ENCODE measurements at places on chromosomes 13 and 19.
A peak's percentile ranks its signal among the peaks of the same experiment; 100 is the strongest.

- no peak for DNase-seq
Observed at GRCh38 chr13:96093296-96094006, 3.5 kb downstream of the HS6ST3 start.

- no peak for DNase-seq
Observed at GRCh38 chr19:36488846-36489117, 579 bp downstream of the ZNF566 start.

- no peak for DNase-seq
Observed at GRCh38 chr13:51998723-51999509, 12.3 kb downstream of the ATP7B start.

- DNase-seq, result peak; percentile 77
Observed at GRCh38 chr19:27793644-27794493, 1419.1 kb downstream of the UQCRFS1 start.

DNA sequence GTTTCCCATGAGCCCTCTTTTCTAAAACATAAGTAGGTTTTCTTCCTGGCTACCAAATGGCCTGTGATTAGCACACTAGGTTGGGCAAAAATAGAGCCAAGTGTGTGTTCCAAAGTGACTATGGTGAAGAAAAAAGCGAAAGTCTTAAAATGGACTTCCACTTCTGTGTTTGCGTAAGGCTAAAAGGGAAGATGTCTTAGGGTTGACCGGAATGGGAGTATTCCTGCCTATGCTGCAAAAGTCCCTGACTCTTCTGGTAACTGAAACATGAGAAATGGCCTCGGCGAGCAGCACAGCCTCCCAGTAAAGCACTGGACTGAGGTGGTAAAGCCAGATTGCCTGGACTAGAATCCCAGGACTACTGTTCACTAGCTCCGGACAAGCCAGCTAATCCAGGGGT, 2.4 kb upstream of the FPR1 start:
- no peak for DNase-seq

DNA sequence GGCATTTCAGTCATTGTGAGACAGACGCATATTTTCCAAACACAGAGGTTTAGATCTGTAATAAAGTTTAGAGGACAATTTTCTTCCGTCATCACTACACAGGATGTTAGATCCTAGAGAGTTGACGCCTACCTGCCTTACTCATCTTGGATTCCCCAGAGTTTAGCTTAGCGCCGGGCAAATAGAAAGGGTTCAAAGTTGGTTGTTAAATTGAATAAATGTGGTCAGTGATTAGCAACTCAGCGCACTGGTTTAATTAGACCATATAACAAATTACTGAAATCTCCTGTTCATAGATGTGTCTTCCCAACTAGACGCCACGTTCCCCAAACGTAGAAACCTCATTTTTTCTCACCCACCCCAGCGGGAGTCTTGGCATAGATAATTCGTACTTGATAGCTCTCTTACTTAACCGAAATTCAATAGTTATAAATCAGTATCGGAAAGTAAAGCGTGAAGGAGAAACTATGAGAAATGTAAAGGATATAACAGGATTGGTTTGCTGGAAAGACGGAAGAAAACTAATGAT, 726 bp upstream of the UFM1 start:
- DNase-seq, result no peak

DNA sequence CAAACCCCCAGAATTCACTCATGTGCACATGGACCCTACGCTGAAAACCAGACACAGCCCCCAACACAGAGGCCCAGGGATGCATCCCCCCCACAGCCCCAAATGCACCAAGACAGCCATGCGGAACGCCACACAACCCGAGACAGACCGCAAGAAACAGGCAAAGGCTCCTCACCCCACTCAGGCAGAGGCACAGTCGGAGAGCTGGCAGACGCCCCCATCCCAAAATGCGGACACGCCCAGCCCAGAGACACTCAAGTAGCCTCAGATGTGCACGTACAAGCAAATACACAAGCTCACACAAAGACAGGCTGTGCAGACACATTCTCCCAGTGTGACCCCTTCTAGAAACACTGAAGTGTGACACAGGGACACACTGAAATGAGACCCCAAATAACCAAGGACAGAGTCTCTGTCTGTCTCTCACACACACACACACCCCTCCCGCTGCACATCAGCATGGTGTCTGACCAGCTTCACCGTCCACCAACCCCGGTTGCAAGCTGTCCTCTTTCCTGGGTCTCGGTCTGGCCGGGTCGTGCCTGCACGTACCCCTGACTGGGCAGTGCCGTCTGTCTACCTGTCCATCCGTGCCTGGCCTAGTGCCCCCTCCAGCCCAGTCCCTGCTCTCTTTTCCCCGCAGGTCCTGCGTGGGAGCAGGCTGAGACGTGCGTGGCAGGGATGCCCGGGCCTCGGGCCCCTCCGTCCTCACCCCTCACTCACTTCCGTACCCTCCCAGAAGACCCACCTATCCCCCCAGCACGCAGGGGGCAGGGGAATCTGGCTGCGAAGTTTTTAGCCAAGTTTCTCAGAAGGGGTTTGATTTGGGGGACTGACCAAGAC, 16.1 kb downstream of the ERFL start:
- no peak for DNase-seq

DNA sequence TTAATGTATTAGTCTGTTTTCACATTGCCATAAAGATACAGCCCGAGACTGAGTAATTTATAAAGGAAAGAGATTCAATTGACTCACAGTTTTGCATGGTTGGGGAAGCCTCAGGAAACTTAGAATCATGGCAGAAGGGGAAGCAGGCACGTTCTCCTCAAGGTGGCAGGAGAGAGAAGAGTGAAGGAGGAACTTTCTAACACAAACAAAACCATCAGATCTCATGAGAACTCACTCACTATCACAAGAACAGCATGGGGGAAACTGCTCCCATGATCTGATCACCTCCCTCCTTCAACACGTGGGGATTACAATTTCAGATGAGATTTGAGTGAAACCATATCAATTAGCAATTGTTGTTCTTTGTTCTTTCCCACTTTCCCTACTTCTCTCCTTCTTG, 689.0 kb upstream of the SLITRK1 start:
- no peak for DNase-seq
